Activated CD4-positive, alpha-beta T cell treated with anti-CD3 and anti-CD28 coated beads, Interleukin-2, amount 50 U/mL, for 24 hours (primary cell): ENCODE measurements at places on chromosomes 6 and 20.
A peak's percentile ranks its signal among the peaks of the same experiment; 100 is the strongest.

DNA sequence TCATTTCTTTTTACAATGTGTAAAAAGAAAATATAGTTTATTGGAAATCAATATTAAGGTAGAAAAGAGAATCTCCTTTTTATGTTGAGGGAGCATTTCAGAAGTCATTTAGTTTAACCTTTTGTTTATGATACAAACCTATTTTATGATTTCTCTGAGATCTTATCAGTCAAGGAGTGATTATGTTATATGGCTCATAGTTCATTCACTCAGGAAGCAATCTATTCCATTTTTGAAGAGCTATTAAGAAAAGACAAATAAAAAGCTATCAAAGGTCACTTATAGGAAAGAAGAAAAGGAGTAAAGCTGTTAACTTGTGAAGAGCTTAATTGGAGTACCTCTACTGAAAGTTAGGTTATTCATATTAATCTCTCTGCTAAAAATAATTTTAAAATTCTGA lies 526.6 kb upstream of the JAG1 start:
- DNase-seq, result no peak

- DNase-seq, result no peak
Observed at GRCh38 chr6:42313038-42313437, 95.4 kb upstream of the MRPS10 start.

- DNase-seq, result no peak
Observed at GRCh38 chr6:16295060-16295459, 56.7 kb downstream of the GMPR start.

DNA sequence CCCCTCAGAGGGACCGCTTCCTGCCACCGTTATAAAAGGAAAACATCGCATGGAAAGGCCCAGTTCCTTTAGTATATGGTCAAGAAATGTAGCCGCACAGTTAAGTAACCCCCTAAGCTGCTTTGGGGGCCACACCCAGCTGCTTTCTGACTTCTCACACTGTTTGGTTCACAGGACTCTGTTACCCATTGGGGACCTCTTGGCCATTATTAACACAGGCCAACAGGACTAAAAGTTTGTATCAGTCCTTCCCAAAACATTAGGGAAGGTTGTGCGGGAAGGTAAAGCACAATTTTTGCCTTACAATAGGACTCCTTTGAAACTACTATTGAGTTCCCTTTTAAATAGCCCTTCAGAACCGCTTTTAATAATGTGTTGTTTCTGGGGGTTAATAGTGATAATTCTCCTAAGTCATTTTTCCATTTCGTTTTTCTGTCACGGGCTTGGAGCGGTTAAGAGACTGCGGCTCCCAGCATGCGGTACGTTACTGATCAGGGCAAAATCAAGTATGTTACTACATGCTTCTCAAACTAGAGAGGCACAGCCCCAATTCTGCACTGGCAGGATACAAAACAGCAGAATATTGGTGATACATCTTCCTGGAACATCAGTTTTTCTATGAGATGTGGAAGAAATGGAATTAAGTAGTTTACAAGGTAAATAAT lies 668 bp upstream of the RPP40 start:
- DNase-seq, result no peak

GRCh38 chr6:152124429-152125074 lies 317.1 kb downstream of the ESR1 start:
- DNase-seq, result no peak

- DNase-seq, result no peak
Observed at GRCh38 chr20:9348316-9348715, 166.1 kb upstream of the LAMP5 start.

- DNase-seq, result no peak
Observed at GRCh38 chr6:10180138-10181074, 234.5 kb downstream of the TFAP2A start.

- no peak for DNase-seq
Observed at GRCh38 chr20:37209193-37209592, 29.8 kb upstream of the MROH8 start.

GRCh38 chr6:158770533-158771330 lies 48.4 kb downstream of the EZR start:
- no peak for DNase-seq

GRCh38 chr6:4975506-4975905 lies 28.3 kb downstream of the RPP40 start:
- no peak for DNase-seq

- no peak for DNase-seq
Observed at GRCh38 chr6:135346747-135347146, 150.8 kb downstream of the AHI1 start.

DNA sequence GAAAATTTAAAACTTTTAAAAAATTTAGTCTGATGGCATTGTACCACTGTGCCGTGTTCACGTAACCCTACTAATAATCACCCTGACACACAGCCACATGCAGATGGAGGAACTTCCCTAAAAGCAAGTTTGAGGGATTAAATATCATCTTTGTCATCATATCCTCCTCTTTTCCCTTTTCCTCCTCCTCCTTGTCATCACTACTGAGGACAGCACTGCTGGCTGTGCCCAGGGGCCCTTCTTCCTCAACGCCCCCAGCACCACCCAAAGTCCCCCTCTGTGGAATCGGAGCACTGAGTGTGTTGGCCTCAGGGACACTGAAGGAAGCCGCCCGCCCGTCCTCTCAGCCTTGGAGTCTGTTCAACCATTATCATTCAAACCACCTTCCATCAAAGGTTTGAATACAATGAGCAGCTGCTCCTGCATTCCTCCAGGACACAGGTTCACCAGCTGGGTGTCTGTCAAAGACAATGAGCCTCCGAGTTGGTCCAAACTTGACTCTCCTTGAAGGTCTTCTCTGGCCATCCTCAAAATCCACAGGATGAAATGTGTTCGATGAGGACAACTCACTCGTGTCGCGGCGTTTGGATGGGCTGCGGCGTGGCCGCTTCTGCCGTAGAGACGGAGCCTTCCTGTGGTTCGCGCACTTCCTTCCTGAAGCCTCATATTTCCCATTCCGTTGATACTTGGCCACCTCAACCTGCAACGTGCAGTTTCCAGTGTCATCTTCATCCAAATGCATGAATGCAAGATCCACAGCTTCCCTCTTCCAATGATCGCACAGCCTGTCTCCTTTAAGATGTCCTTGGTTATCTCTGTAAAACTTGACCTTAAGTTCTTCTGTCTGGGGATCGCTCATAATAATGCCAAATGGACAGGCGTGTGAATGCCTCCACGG lies 23.3 kb downstream of the NQO2 start:
- no peak for DNase-seq

DNA sequence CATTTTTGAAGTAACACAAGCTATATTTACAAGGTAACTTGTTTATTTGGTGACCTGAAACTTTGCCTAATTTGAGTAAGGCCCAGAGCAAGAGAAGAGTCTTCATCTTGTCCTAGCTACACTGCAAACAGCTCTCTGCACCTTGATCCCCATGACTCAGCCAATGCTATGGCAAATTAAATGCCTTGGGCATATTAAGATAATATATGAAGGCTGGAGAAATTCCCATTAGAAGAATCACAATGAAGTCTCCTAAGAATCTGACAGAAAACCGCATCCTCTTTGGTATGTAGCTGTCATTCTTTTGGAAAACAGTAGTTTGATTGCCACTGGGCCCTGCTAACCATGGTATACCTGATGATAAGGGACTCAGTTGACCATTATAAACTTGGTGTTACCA lies 204.5 kb downstream of the UBE3D start:
- DNase-seq, result no peak

- no peak for DNase-seq
Observed at GRCh38 chr20:46057856-46058598, 29.0 kb downstream of the SLC12A5 start.

DNA sequence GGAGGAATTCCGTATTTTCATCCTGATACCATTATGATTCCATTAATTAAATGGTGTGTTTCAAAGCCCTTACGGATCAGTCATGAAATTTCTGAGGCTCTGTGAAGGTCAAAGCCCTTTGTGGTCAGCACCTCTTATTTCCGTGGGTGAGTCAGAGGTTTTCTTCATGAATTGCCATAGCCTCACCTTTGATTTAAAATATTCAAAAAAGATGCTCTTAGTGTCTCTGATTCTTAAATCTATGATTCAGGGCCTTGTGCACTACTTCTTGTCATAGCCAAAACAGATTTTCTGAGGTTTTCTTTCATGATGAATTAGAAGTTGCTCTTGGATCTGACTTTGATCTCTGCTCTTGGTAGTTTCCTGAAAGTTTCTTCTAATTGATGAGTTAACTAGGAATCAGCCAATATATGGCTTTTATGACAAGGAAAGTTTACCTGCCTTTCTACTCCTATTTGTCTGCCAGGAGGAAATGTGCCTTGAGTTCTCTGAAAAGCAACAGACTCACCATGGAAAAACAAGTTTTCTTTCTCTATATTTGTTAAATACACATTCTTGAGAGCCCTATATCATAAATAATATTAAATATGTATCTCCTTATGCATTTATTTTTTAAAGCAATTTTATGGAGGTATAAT lies 613.0 kb downstream of the UTRN start:
- DNase-seq, result no peak

GRCh38 chr20:15069355-15069754 lies 731.9 kb upstream of the FLRT3 start:
- no peak for DNase-seq

GRCh38 chr6:71681234-71681867 lies 205.0 kb upstream of the RIMS1 start:
- no peak for DNase-seq

DNA sequence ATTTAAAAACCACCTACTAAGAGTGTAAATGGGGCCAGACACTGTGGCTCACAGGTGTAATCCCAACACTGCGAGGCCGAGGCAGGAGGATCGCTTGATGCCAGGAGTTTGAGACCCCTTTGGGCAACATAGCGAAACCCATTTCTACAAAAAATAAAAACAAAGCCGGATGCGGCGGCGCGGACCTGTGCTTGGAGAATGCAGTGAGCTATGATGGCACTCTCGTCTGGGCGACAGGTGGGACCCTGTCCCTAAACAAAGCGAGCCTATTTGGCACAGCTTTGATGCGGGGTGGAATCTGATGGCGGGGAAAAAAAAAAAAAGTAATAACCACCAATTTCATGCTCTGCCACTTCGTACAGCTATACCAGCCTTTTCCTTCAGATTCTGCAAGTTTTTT lies 1.1 kb downstream of the TCP1 start:
- no peak for DNase-seq

GRCh38 chr6:168448243-168448855 lies 7.4 kb downstream of the SMOC2 start:
- DNase-seq, result no peak

- DNase-seq, result no peak
Observed at GRCh38 chr20:44415833-44416715, 59.6 kb upstream of the TTPAL start.

- DNase-seq, result no peak
Observed at GRCh38 chr6:39128832-39129231, 13.8 kb upstream of the SAYSD1 start.

- peak; percentile 38 for DNase-seq
Observed at GRCh38 chr6:12289933-12290820, at the start of gene EDN1. Gene EDN1, plus strand, starts transcription at chr6:12290361. Its CDS starts 269 bp downstream, at chr6:12290630.

GRCh38 chr6:160082627-160083026 lies 39.0 kb upstream of the SLC22A1 start:
- no peak for DNase-seq

- DNase-seq, result no peak
Observed at GRCh38 chr6:156948807-156949206, 171.6 kb downstream of the ARID1B start.
